ENCODE measurements at places on chromosomes 1 and 21.

GRCh38 chr1:94883691-94884090, 43.2 kb downstream of the CNN3 start:
- H3K4me3 ChIP-seq = no peak overlapping the region
- H3K27me3 ChIP-seq = no peaks in the 10 kb centered on the region
- peak overlapping the region; percentile 89 for H3K27ac ChIP-seq
- H3K36me3 ChIP-seq = no peaks in the 10 kb centered on the region
- peak; percentile 66 for DNase-seq

- H3K4me3 ChIP-seq = no peak overlapping the region
- no peaks in the 10 kb centered on the region for H3K4me1 ChIP-seq
- H3K27ac ChIP-seq = no peak overlapping the region
- no peaks in the 10 kb centered on the region for H3K27me3 ChIP-seq
These were observed 40.6 kb downstream of the CHRM3 start for GRCh38 chr1:239426821-239427475.

DNA sequence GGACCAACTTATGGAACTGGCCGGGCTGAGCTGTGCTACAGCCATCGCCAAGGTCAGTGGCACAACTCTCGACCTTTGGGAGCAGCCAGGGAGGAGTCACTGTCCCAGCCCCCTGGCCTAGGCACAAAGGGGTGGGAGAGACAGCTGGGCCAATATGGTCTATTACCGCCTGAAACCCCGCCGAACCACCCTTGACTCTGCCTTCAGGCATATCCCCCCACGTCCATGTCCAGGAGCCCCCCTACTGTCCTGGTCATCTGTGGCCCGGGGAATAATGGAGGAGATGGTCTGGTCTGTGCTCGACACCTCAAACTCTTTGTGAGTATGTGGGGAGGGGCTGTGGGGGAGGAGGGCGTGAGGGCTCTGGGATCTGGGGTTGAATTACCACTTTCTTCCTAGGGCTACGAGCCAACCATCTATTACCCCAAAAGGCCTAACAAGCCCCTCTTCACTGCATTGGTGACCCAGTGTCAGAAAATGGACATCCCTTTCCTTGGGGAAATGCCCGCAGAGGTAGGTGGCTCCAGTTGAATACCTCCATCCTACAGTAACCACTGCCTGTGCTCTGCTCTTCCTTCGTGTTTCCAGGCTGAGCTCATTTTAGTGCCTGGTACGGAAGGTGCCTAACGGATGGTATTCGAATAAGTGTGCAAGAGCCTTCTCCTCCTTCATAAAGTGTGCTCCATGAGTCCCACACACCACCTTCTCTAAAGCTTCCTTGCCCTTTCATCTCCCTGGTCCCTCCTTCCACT, 758 bp downstream of the NAXE start:
- H3K27me3 ChIP-seq = no peaks in the 10 kb centered on the region
- H3K4me3 ChIP-seq = peak overlapping the region; percentile 78
- peak overlapping the region; percentile 56 for H3K27ac ChIP-seq

DNA sequence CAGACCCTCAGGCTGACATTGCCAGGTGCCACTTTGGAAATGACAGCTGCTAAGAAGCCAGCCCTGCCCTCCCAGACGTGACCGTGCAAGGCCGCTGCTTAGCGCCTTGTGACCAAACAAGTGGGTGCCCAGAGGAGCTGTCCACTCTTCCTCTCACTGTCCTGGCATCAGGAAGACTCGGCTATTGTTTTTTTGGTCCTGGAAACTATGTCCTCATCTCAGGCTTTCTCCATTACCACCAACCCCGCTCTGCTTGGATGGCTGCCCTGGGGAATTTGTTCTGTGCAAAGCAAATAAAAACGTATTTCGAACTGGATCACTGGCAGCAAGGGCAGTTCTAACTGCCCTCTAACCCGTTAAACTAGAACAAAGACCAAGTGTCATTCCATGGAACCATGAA, 13.7 kb upstream of the TENT5C start:
- H3K4me1 ChIP-seq = no peaks in the 10 kb centered on the region
- no peak overlapping the region for H3K27ac ChIP-seq
- peaks cover 13% of the 10 kb centered on the region for H3K27me3 ChIP-seq
- DNase-seq = no peak
- H3K36me3 ChIP-seq = no peaks in the 10 kb centered on the region

- peak; percentile 36 for DNase-seq
- no peaks in the 10 kb centered on the region for H3K27me3 ChIP-seq
- H3K4me1 ChIP-seq = peaks cover 17% of the 10 kb centered on the region
- no peak overlapping the region for H3K4me3 ChIP-seq
- H3K27ac ChIP-seq = peak overlapping the region; percentile 5
These were observed 253.3 kb downstream of the PLPP3 start for GRCh38 chr1:56326056-56326455.

GRCh38 chr1:63691701-63692425, 82.0 kb upstream of the ROR1 start:
- H3K4me3 ChIP-seq = no peak overlapping the region
- H3K4me1 ChIP-seq = peaks cover 2% of the 10 kb centered on the region
- peak; percentile 94 for DNase-seq
- no peaks in the 10 kb centered on the region for H3K36me3 ChIP-seq

DNA sequence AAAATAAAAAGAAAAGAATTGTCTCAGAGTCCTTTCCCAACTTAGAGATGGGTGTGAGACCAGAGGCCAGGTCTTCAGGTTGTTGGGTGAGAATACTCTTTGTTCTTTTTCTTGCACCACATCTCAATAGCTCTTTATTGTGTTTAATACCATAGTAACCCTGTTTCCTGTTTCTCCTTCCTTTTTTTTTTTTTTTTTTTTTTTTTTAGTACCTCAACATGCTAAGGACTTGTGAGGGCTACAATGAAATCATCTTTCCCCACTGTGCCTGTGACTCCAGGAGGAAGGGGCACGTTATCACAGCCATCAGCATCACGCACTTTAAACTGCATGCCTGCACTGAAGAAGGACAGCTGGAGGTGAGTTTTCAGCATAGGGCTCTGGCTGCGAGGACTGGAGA, 24.4 kb downstream of the CELF3 start:
- no peak overlapping the region for H3K4me3 ChIP-seq
- H3K36me3 ChIP-seq = peaks cover 16% of the 10 kb centered on the region
- H3K27ac ChIP-seq = no peak overlapping the region
- no peaks in the 10 kb centered on the region for H3K4me1 ChIP-seq

DNA sequence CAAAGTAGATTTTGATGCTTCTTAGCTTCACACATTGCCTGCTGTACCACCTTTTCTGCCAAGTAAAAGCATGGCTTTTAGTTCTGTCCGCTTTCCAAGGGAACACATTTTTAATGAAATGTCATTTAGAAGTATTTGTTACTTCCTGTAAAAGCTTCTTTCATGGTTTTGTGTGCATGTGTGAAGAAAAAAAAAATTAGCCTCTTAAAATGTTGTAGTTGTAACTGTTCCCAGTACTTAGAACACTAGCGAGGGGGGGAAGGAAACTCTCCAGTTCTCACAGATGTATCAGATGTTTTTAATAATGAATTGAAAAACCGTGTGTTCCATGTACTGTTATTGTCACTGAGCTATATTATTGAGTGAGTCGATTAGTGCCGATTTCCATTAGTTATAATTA, 568.3 kb upstream of the ADGRL2 start:
- DNase-seq = no peak
- H3K4me1 ChIP-seq = no peaks in the 10 kb centered on the region
- no peaks in the 10 kb centered on the region for H3K27me3 ChIP-seq
- H3K27ac ChIP-seq = no peak overlapping the region
- H3K36me3 ChIP-seq = no peaks in the 10 kb centered on the region

GRCh38 chr1:89698020-89698560, 65.2 kb downstream of the LRRC8C start:
- peaks cover 1% of the 10 kb centered on the region for H3K4me1 ChIP-seq
- H3K36me3 ChIP-seq = no peaks in the 10 kb centered on the region
- no peak for DNase-seq
- no peak overlapping the region for H3K27ac ChIP-seq
- no peak overlapping the region for H3K4me3 ChIP-seq

GRCh38 chr1:39995973-39996393, 41.0 kb downstream of the MFSD2A start:
- H3K27ac ChIP-seq = no peak overlapping the region
- no peaks in the 10 kb centered on the region for H3K4me1 ChIP-seq
- no peak overlapping the region for H3K4me3 ChIP-seq
- H3K27me3 ChIP-seq = no peaks in the 10 kb centered on the region

GRCh38 chr1:175599212-175599705, 144.1 kb downstream of the TNR start:
- DNase-seq = no peak
- H3K4me1 ChIP-seq = no peaks in the 10 kb centered on the region
- no peak overlapping the region for H3K4me3 ChIP-seq
- H3K27me3 ChIP-seq = no peaks in the 10 kb centered on the region
- no peaks in the 10 kb centered on the region for H3K36me3 ChIP-seq

- no peaks in the 10 kb centered on the region for H3K27me3 ChIP-seq
- no peaks in the 10 kb centered on the region for H3K4me1 ChIP-seq
- no peaks in the 10 kb centered on the region for H3K36me3 ChIP-seq
- DNase-seq = no peak
- no peak overlapping the region for H3K27ac ChIP-seq
These were observed 18.8 kb downstream of the KCNC4 start for GRCh38 chr1:110228869-110229268.

DNA sequence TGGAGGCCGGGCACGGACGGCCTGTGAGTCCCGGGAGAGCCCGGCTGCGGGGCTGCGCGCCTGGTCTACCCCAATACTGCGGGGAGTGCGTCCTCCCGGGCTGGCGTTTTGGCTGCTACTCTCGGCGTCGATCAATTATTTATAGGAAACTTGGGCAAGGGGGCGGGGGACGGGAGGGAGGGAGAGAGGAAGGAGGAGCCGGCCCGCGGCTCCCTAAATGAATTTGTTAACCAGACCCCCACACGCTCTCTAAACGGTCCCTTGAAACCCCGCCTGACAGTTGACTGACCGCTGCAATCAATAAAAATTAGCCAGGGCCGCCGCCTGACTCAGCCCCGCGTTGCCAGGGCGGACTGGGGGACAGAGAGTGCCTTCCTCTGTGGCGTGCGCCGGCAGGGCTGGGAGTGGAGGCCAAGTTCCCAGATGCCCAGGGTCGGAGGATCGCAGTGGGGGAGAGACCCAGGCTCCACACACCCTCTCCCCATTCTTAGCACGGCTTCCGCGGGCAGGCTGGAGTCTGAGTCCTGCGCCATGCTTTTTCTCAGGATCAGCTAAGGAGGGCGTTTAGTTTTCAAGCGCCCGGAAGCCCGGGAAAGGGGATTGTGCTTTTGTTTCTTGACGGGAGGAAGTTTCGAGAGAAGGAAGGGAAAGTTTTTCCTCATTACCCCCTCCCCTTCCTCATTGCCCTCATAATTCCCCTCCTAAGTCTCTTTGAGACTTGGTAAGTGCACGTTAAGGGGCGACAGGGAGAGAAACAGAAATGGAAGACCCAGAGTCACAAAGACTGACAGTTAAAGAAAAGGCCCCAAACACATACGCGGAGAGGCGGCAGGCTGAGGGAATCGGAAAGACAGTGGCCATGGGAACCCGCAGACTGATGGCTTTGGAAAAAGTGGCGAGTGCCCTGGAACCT, 6.2 kb downstream of the PAX7 start:
- H3K4me1 ChIP-seq = no peaks in the 10 kb centered on the region
- H3K27ac ChIP-seq = no peak overlapping the region
- no peak overlapping the region for H3K4me3 ChIP-seq
- H3K36me3 ChIP-seq = no peaks in the 10 kb centered on the region

GRCh38 chr1:26814377-26814776, 12.1 kb upstream of the ZDHHC18 start:
- H3K4me1 ChIP-seq = no peaks in the 10 kb centered on the region
- no peak for DNase-seq
- H3K4me3 ChIP-seq = no peak overlapping the region
- no peak overlapping the region for H3K27ac ChIP-seq
- no peaks in the 10 kb centered on the region for H3K27me3 ChIP-seq
- H3K36me3 ChIP-seq = no peaks in the 10 kb centered on the region

DNA sequence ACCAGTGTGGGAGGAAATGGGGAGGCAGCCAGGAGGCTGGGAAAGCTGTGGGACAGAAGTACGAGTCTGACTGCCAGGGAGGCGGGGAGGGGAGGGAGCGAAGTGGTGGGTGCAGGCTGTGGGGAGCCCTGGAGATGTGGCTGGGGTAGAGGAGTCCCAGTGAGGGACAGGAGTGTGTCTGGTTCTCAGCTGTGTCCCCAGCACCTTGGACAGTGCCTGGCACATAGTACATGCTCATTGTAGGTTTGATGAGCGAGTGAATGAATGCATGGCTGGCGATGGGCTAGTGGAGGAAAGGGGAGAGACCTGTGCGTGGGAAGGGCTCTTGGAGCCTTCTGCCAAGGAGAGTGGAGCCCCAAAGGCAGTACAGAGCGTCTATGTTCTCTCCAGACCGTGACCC, 104.1 kb downstream of the SIK1 start:
- H3K27ac ChIP-seq = no peak overlapping the region
- H3K4me1 ChIP-seq = peaks cover 13% of the 10 kb centered on the region
- no peak overlapping the region for H3K4me3 ChIP-seq
- no peaks in the 10 kb centered on the region for H3K36me3 ChIP-seq
- peaks cover 7% of the 10 kb centered on the region for H3K27me3 ChIP-seq

DNA sequence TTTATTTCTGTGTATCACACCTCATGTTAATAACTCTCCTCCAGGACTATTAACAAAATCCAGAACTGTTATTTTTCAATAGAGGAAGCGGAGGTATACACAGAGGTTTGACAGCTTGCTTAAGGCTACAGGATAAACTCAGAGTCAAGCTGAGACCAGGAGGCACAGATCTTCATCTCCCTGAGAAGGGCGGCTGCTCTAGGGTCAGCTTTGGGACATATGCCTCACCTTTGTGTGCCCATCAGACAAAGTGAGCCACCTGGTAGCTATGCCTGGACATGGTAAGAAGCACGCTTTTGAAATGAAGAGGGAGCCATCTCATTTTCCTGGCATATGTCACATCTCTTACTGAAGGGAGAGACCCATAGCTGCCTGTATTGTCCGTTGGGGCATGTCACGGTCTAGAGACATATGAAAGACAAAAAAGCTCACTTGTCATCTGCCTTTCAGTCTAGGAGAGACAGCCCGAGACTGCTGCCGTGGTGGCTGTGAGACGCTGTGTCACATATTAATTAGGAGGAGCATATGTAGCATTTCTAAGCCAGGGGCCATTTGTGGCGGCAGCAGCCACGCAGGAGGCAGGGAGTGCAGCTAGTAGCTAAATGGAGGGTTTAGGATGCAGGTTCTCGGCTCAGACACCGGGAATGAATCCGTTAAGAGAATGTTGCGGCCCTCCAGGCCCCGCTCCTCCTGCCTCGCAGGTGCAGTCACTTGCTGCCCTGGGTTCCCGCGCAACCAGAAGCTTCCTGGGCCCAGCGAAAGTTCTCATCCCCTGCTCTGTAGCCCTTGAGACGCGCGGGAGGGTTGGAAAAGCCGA, 161.3 kb upstream of the C1orf21 start:
- H3K27ac ChIP-seq = no peak overlapping the region
- H3K27me3 ChIP-seq = peaks cover 11% of the 10 kb centered on the region
- DNase-seq = no peak
- H3K4me3 ChIP-seq = no peak overlapping the region
